Stimulated activated CD4-positive, alpha-beta T cell treated with anti-CD3 and anti-CD28 coated beads, TNF-alpha, amount 100 ng/mL, for 48 hours (primary cell): ENCODE measurements at places on chromosomes 5 and 9.

GRCh38 chr5:119833176-119833575 lies 203.8 kb downstream of the FAM170A start:
- DNase-seq = no peak

GRCh38 chr5:56019306-56020272 lies 24.8 kb upstream of the IL6ST start:
- no peak for DNase-seq

DNA sequence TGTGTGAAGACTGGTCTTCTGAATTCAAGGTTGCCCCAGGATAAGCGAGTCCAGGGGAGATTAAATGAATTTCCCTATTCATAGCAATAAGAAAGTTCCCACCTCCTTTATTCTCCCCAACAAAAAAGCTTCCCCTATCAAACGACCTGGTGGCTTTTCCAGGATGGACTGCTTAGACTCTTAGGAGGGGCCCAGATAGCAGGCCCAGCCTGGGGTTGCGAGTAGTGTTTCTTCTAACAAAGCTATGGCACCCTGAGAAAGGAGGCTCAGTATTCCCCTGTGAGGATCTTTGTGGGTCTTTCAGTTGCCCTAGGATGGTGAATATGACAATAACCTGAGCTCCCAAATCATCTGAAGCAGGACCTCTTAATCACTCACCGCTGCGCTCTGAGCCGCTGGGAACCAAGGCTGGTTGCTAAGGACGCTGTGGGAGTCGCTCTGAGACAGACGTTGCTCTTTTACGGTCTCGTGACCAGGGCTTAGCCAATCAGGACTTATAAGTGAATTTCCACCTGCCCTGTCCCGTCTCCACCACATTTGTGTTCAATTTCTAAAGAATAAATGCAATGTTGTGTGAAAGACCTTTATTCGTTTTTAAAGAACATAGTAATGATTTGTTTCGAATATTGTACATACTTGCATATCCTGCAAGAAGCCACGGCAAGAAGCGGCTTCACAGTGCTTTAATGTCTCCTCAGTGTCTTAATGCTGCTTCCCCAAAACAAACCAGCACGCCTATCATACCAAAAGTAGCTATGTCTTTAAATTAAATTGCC lies at the start of gene TMEM232:
Gene TMEM232 (minus strand): TSS at position 423 of the 776 bp plus-strand sequence. CDS start 59,319 bp downstream, outside the sequence.
- DNase-seq = peak; percentile 50

- DNase-seq = no peak
These were observed 9.1 kb upstream of the ZBTB34 start for GRCh38 chr9:126851286-126851880.

DNA sequence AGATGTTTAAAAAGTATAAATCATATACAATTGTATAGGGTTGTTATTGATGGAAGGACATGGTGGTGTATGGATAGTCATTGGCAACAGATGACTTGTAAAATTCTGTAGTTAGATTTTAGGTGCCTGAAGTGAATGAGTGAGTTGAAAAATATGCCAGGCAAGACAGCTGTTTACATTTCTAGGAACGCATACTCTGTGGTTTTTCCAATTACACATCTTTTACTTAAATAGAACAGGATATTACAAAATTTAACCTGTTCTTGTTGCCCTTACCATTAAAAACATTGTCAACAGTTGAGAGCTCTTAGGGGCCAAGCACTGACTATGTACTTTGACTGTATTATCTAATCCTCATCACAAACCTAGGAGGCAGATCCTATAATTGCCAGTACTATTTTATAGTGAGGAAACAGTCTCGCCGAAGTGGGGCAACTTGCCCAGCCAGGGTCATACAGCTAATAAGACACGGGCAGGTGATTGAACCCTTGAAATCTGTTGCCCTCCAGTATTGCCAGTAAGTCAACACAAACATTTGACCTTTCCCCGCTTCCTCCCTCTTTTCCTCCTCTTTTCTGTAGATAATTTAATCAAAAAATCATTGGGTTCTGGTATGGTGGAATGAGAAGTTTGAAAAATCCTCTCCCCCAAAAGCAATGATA lies 88.6 kb downstream of the MACROH2A1 start:
- DNase-seq = no peak

- no peak for DNase-seq
These were observed 10.6 kb upstream of the HMHB1 start for GRCh38 chr5:143801252-143801939.

- peak; percentile 34 for DNase-seq
These were observed 74.5 kb upstream of the BARHL1 start for GRCh38 chr9:132507670-132508469.

- no peak for DNase-seq
These were observed 37.2 kb upstream of the F2RL2 start for GRCh38 chr5:76660360-76660759.

GRCh38 chr5:55829956-55830355 lies 21.2 kb upstream of the IL31RA start:
- no peak for DNase-seq

DNA sequence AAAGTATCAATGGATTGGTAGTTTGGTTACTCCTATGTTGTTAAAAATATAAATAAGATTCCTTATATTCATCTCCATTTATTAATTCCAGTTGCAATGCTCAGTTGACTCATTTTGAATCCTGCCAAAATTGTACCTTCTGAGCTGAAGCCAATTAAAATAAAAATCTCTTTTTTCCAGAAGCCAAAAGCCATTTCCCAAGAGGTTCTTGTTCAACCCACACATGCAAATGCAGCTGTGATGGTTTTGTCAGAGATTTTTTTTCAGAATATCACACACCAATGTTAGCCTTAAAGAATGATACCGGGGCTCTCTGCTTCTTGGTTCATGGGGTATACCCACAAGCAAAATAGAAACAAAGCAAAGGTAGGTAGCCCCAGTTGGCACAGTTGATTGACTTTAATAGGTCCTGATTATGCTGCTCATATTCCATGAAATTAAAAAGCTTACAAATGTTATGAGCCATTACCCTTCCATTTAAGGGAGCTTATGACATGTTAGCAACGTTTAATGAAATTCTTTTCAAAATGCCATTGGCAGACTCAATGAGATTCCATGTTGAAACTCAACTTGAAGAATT lies 208.0 kb downstream of the SGCD start:
- no peak for DNase-seq

- no peak for DNase-seq
These were observed 116.0 kb upstream of the MAN2A1 start for GRCh38 chr5:109573766-109574165.

DNA sequence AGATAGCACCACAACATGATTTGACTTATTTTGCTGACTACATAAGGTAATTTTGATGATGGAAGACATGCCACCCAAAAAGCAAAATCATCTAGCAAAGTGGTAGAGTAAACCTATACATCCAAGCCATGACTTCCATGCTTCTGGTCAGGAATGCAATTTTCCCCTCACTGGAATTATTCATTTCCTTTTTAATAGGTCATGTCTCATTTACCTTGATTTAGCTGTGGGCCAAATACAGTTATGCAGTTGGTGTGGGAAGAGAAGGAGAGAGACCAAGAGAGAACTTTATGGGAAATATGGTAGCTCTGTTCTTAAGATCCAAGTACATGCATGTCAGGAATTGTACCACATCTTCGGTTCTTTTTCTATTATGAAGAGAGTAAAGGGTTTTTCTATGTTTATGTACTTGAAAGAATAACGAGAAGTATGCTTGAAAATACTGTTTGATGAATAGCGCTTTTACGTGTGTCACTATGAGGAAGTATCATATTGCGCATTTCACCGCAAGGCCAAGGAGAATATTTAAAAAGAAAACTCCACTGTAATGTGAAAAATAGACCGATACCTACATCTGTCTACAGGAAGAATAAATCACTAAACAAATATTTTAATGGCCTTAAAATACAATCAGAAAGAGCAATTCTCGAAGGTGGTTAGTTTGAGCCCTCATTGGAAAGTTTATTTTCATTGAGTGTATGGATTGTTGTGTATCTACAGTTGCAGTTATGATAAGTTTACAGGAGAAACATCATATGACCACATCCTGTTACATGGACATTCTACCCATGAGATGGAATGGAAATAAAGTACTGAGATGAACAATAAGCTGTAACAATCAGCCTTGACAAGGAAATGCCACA lies 134.0 kb downstream of the FOXD1 start:
- no peak for DNase-seq

DNA sequence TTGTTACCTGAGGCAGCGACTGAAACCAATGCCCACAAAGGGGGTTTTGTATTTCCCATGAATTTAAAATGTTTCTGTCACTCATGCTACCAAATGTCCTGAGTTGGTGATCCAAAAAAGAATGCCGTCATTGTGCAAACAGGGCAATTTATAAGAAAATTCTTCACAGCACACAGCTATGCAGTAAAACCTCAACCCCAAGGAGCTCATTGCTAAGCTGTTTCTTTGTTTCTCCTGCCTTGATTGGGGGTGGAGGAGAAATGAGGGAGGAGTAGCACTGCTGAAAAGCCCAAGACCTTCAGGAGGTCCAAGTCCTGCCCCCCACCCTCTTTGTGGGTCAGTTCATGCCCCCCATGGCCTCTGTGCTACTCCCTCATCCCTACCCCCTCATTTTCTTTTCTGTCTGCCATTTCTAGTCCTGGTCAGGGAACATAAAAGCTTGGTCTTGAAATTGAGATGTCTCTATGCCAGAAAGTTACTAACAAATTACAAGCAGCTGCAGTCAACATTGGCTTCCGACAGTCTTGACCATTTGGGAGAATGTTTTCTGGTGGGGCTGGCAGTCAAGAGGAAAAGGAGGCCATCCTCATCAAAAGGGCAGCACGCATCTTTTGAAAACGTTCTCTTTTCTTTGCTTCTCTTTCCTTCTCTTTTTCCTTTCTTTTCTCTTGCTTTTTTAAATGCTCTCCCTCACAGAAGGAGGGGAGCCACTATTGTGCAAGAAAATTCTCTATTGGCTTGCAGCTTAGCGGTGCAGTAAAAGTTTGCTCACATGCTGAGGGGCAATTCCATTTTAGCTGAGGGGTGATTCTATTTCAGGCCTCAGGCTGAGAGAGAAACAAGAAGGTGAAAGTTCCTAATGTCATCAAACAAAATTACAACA lies 133.3 kb downstream of the GCNT1 start:
- DNase-seq = no peak

- no peak for DNase-seq
These were observed 85.9 kb downstream of the RAI14 start for GRCh38 chr5:34742061-34742460.

GRCh38 chr5:57163553-57164006 lies 10.3 kb upstream of the GPBP1 start:
- no peak for DNase-seq

DNA sequence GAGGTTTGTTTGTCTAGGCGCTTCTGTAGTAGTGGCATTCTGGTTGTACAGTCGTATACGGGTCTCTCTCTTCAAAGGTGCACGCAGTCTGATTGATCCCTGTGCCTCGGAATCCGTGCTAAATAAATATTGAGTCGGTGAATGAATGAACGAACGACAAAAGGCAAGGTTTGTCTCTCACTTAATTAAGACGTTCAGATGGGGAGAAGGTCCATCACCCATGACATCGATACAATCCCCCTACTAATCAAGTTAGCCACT lies 500 bp upstream of the CREBRF start:
- DNase-seq = no peak

GRCh38 chr5:41145306-41145705 lies 68.0 kb downstream of the C6 start:
- no peak for DNase-seq

DNA sequence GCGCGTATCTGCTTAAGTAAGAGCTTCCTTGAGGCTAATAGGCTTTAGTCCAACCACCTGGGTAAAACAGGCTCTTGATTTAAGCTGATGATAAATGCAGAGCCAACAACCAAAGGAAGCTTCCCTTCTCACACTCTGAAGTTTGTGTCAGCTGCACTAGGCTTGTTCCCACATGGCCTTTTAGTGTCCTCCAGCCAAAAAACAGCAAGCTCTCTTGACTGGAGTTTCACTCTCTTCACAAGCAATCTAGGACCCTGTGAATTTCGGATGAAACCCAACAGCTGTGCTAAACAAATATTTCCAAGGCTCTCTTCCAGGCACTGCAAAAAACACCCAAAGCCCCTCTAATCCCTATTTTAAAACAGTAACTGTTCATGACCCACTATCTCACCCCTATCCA lies 63.9 kb downstream of the SAXO1 start:
- DNase-seq = no peak

DNA sequence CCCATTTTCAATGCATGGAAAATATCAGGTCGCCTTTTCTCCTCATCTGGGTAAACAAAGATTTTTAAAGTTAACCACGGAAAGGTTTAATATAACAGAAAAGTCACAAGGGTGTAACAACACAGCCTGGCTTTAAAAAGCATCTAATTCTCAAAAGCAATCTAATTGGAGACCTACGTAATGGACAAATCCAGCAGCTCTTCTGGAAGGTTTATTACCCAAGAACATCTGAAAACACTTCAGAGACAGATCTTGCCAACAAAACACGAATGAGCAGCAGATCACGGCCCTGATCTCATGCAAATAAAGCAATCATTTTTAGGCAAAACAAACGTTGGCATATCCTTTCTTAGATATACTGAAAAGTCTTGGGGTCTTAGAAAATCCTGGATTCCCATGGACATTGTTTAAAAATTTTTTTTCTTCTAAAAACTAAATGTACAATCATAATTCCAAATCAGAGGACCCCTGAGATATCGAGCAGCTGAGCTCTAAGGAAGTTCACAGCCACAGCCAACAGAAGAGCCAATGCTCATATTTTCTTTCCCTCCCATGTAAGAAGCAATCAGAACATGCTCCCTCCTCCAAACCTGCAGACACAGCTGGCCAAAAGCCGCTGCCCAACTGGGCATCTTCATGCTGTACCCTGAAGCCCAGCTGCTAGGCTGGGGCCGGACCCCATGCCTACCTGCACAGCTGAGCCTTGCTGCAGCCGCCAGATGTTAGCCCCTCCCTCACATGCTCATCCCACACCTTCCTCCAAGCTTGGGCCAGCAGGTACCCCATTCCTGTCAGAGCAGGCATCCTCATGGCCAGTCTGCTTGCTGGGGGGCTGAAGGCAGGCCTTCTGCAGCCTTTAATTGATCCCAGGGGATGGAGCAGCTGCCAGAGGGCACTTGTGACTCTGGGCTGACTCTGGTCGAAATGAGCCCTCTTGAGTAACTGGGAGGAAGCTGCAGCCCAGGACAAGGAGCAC lies 11.2 kb downstream of the ANKS6 start:
- DNase-seq = no peak
